ENCODE measurements at places on chromosomes 2 and 18. TPM values are rescaled to one million over a fixed set of nuclear protein-coding genes. Genes with fewer than 3 reads are reported as not detected.

Gene C2orf78
- total RNA-seq: not detected

Gene RBKS
- total RNA-seq: 5.4 TPM

Gene LRRTM4
- not detected for total RNA-seq

Gene TNFRSF11A
- total RNA-seq: 5.2 TPM

Gene FRZB
- total RNA-seq: 5.7 TPM

Data from upper lobe of left lung (tissue), 6 donors.